SK-N-SH treated with all-trans-retinoic acid at 6 μM for 48 hours (cell line): ENCODE measurements at places on chromosomes 3 and 15.

- no peak for ATAC-seq
Measured at GRCh38 chr3:169363318-169364265, 299.9 kb downstream of the MECOM start.

- no peak for ATAC-seq
Measured at GRCh38 chr3:102125197-102125993, 276.1 kb downstream of the NFKBIZ start.

DNA sequence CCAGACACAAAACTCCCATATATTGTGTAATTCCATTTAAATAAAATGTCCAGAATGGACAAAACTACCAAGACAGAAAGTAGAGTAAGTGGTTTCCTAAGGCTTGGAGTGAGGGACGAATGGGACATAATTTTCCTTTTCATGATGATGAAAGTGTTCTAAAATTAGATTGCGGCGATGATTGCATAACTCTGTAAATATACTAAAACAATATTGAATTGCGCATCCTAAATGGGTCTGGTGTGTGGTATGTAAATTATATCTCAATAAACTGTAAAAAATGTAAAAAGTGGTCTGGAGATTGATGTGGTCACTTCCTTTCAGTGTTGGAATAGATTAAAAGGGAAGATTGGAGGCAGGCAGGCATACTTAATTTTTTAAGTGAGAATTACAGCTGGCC, 105.9 kb upstream of the KCNAB1 start:
- no peak for ATAC-seq

GRCh38 chr3:126476166-126477060, 722 bp upstream of the ZXDC start:
- ATAC-seq: peak; percentile 5

DNA sequence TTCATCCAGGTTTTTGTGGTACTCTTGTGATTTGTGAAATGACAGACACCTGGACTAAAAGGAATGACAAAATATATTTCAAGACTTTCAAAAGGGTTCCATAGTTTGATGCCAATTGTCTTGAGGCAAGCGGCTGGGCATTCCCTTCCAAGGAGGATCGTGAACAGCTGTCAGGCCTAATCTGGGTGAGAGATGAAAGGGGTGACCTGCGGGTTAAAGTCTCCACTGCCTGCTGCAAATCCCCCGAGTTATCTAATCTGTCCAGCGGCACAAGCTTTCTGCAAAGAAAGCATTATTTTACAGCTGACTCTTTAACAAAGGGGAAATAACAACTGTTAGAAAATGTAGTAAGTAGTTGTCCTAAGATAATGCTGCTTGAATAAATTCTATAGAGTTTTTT, 128.7 kb upstream of the MB21D2 start:
- no peak for ATAC-seq

GRCh38 chr3:188826574-188826973, 345.2 kb upstream of the TPRG1 start:
- ATAC-seq: no peak

DNA sequence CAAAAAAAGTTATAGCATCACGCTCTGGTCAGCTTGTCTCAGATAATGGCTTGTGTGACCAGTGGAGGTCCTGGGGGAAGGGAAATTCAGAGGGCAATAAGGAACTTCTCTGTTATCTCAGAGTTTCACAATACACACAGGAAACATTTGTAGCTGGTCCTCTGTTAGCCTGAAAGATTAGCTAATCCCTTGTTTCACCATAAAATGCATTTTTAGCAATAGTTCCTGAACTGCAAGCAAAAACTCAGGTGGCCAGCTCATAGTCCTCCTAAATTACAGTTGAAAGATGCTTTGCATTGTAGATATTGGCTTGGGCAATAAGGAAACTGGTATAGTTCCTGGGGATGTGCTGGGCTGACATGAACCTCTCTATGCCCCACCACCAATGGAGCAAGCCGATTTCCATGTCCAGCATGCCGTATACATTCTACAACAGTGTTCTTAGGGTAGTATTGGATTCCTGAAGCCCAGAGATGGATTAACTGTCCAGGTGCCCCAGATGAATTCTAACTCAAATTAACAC, 141.5 kb upstream of the TBL1XR1 start:
- no peak for ATAC-seq

- ATAC-seq: no peak
Measured at GRCh38 chr15:26967719-26968269, 3.2 kb upstream of the GABRG3 start.

GRCh38 chr3:60001369-60001768, 951.5 kb upstream of the CFAP20DC start:
- ATAC-seq: no peak

GRCh38 chr3:180390313-180390712, 211.7 kb upstream of the TTC14 start:
- ATAC-seq: no peak

DNA sequence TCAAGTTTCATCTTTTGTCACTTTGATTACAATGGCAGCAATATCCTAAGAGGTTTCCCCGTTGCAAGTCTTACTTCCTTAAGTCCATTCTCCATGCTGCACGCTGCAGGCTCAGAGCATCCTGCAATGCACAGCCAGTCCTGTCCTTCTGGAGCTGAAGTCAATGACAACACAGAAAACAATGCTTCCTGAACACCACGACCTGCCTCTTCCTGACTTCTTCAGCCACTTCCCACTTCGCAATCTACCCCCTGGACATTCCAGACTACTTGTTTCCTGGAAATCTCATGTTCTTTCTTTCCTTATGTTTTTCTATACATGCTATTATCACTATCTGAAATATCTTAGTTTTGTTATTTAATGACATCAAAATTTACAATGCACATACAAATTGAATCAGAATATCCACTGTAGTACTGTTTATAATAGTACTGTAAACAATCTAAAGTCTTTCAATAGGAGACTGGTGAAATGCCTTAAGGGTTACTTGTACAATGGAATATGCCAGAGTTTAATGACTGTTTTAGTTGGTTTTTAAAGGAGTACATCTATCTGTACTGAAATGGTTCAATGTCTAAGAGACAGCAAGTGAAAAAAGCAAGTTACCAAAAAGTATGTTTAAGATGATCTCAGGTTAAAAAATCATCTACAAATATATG, 113.7 kb upstream of the PRTG start:
- ATAC-seq: no peak

DNA sequence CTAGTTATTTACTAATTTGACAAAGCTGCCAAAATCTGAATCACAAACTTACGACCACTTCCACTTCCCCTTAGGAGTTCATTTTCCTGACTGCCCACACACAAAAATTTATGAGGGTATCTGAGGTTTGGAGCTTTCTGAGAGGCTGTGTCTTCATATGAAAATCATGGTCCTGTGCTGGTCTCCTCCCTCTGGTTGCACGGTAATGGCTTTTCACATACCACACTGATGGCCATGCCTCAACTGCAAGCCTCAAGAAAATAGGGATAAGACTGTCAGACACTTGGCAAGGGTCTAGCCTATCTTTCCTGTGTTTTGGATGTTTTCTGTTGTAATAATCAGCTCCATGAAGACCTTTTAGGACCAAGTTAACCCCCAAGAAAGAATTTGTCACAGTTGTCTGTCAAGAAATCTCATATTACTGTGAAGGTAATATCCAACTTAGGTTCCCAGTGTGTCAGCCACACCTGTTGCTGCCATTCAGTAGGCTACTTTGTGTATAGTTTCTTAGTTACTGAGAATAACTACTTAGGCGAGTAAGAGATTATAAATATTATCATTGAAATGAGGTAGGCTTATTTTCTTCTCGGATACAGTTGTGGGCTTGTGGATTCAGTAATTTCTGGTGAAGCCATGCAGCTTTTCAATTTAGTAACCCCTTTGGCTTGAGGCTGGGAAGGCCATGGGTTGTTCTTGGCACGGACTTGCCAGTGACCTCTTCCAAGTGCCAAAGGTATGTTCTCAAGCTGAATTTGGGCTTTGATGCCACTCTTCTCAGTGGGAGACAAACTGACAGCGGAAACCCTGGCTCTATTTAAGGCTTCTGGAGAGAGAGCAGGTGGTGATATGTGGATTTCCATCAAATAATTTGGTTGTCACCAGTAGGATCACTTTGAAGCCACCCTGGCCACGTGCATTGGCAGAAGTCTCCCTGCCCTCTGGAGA, 101.1 kb downstream of the RYR3 start:
- no peak for ATAC-seq

GRCh38 chr15:36358523-36358922, 220.9 kb upstream of the CDIN1 start:
- ATAC-seq: peak; percentile 28

DNA sequence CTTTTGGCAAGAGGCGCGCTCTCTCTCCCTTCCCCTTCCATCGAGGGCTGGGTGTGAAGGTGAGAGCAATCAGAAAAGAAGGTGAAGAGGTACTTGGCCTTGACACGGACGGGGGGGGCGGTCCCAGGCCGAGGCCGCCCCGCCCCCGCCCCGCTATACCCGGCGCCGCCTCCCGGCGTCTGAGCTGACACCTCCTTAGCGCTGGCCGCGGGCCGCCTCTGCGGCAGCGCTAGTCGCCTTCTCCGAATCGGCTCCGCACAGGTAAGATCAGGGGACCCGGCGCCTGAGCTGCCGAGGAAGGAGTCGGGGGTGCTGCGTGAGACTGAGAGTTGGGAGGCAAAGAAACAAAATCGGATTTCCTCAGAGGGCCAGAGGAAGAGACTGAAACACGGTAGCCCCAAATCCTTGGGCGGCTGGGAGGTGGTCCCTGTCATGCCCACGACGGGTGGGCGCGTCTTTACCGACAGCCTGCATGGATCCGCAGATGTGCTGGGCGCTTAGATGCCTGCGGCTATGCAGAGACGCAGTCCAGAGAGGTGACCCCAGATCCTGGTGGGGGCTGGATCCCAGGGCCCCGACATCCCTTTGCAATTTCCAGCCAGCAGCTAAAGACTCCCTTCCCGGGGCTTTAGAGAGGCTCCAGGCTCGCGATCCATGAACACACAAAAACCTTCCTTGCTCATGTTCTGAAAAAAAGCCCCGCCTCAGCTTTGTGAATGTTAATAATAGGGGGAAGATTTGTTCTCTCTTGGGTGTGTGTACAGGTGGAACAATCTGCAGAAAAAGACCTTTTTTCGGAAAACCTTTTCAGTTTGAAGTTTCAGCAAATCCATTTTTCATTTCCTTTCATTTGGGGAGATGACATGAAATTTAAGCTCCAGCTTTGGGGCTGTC, at the start of gene ENTPD3:
TSS of gene ENTPD3 (plus strand) at position 184 of the 894 bp plus-strand sequence. CDS start 874 bp downstream, outside the sequence.
- ATAC-seq: peak; percentile 61; the same call in 2 of the 3 replicates

DNA sequence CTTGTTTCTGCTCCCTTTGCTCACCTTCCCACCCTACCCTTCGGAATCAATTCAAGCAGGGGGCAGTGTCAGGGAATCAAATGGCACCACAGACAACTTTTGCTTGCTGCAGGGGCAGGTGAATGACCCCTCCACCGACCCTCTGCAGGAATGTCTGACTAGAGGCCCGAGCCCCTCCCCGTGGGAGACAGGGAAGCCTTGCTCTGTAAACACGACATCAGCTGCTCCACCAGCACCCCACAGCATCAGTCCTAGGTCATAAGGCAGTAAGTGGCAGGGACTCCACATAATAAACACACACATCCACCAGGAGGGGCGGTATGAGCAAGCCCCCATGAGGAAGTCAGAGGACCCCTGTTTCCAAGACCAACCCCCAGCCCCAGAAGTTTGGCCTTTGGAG, 2.0 kb upstream of the SLC26A6 start:
- ATAC-seq: no peak

- no peak for ATAC-seq
Measured at GRCh38 chr15:51377038-51377786, 35.8 kb downstream of the GLDN start.

- ATAC-seq: no peak
Measured at GRCh38 chr3:180142041-180142440, 105.3 kb upstream of the PEX5L start.

DNA sequence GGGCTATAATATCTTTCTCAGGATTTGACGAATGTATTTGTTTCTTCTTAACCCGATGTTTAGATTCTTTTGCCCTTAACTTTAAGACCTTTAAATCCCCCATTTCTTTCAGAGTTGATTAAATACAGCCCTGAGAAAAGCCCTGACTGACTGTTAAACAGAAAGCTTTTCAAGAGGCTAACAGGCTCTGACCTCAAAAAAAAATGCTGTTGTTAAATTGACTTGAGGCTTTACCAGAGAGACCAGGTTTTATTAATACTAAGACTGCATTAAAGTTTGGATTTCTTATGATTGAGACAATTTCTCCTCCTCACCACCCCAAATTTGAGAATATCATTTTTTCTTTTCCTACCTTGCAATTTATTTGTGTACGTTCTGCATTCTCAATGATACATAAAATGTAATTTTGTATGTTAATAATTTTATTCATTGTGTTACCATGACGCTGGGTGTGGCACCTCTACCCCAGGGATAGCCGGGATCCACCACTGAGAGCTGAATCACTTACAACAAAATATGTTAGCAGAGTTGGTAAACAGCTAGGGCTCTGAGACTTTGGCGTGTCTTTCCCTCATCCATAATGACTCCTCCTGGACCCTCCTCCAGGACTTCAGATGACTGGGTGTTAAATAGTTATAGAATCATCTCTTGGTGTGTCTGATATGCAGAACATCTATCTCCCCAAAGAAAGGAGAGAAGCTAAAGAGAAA, 753.5 kb downstream of the NAALADL2 start:
- ATAC-seq: no peak

DNA sequence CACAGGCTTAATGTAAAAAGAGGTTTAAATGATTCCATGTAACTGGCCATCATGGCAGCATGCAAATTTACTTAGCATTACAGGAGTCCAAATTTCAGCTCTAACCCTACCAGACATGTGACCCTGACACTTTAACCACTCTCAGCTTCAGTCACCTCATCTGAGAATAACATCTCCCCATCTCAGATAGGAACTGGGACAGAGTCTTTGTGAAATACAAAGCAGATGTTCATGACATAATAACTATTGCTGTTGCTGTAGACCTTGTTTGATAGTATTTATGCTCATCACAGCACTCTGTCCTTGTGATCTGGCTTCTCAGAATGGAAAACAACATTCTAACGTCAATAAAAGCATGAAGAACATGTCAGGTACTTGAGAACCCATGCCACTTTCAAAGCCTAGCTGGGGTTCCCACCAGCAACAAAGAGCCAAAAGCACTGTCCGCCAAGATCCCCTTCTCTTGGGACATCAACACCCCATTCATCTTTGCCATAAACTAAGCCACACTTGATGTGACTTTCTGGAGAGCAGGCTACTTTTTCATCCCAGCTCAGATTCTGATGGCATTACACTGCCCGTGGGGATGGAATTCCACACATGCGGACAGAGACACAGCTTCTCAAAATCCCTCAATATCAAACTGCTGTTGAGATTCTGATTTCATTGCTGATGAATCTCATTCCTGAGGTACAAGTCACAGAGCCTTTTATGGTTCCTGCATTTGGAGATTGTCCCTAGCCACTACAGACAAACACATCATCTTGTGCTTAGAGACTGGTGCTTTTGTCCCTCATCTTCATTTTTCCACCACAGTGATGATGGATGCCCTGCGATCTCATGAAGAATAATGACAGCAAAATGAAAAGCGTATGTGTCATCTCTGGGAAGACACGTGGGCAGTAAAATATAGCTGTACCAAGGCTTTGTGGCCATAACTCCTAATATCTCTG, 202.7 kb downstream of the TNIK start:
- ATAC-seq: peak; percentile 82
